ENCODE measurements at places on chromosomes 16 and 17.

DNA sequence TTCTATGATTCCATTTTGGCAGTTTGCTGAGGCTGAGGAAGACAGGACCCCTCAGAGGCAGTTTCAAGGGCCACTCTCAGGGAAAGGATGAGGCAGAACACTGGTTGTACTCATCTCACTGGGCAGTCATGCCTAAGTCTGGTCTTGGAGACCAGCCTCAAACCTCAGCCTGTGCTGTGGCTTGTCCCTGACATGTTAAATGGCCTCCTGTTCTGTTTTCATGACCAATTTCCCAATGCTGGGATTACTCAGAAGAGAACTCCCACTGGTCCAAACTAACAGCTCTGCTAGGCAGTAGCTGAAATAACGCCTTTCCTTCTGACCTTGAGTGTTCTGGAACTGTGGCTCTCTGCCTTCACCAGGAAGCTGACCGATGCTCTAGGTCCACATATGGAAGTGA, 8.4 kb upstream of the SPDYE4 start:
- DNase-seq = no peak

- no peak for DNase-seq
Observed at GRCh38 chr17:19705201-19705600, 11.2 kb downstream of the SLC47A2 start.

- DNase-seq = no peak
Observed at GRCh38 chr17:41521574-41522261, 3.0 kb upstream of the KRT15 start.

DNA sequence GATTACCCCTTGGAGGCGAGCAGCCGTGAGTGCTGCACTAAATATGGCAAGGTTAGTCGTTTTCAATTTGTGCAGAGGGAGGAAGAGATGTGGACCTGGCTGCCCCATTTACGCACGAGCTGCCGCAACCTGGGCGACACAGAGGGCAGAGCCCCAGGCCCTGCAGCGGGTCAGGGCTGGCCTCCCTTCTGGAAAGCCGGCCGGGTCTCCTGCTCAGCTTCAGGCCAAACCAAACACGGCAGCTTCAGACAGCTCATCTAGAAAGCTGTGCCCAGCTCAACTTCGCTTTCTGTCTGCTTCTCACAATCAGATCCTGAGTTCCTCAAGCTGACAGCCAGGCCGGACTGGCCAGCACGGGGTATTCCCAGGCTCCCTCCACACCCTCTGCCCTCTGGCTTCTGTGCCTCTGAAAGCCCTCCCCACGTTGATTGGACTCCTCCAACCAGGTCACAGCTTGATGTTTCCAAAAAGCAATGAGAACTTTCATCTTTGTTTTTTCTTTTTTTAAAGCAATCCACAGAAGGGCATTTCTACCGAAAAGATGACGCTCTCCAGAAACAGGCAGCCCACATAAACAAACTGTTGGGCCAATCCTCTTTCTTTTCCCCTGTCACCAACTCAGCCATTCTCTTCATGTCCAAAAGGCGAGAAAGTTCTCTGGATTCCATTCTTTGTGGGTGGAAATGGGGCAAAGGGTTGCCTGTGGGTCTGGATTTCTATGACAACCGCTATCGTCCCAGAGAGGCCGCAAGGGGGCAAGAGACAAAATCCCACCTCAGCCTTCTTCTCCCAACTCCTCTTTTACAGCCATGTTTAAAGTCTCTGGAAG, 189.0 kb downstream of the ZFHX3 start:
- no peak for DNase-seq

GRCh38 chr16:25544294-25544693, 147.5 kb upstream of the HS3ST4 start:
- DNase-seq = no peak

DNA sequence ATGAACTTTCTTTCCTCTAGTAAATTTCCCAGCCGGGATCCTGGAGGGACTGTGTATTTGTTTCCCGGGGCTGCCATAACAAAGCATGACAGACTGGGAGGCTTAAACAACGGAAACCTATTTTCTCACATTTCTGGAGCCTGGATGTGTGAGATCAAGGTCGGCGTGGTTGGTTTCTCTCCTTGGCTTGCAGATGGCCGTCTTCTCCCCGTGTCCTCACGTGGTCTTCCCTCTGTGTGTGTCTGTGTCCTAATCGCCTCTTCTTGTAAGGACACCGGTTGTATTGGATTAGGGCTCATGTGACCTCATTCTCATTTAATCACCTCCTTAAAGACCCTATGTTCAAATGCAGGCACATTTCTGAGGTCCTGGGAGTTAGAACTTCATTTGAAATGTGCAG, 22.0 kb upstream of the USP10 start:
- DNase-seq = no peak

GRCh38 chr17:73091770-73092522, 542 bp downstream of the SLC39A11 start:
- DNase-seq = no peak

DNA sequence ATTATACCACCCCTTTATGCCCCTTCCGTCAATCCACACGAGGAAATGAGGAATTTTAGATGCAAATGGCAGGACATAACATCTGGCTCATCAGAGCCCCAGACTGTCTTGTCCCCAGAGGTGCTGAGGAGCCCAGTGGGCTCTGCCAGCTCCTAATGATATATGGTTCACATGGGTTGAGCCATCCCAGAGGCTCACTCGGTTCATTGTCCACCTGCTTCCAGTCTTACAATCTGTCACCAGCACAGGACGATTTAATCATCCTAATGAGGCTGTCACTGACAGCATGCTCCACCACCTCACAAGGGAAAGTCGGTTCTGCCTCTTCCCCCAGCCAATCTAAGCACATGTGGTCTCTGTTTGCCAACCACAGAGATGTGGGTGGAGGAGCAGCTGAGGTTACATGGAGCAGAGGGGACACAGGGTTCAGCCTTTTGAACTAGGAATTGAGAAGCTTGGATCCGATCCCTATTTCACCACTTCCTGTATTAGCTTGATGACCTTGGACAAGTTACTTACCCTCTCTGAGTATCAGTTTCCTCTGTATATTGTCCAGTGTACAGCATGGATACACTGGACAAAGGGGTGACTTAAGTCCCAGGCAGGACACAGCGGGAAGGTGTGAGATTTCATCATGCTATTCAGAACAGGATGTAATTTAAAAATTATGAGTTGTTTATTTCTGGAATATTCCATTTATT, 27.0 kb upstream of the DHX8 start:
- DNase-seq = no peak

DNA sequence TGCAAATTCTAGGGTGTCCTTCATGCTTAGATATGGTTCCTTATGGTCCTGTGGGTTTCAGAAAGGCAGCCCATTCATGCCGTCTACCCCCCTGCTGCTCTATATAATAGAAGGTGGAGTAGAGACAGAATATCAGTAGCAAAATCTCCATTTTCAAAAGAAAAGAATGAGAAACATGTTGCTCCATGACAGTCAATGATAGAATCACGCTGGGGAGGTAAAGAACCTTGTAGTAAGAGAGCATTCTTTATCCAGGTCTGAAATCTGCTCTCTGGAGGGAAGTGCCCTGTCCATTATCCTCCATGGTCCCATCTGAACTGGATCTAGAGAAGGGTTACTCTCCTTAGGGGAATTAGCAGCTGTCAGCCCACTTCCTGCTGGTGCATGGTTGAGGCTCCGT, 272.8 kb downstream of the WWOX start:
- no peak for DNase-seq

GRCh38 chr16:21277927-21278706, at the start of gene CRYM:
CRYM (minus strand) TSS chr16:21278290; CDS start chr16:21278251, 39 bp downstream.
- DNase-seq = peak; percentile 6

- peak; percentile 43 for DNase-seq
Observed at GRCh38 chr17:57440522-57441269, 184.4 kb downstream of the MSI2 start.

DNA sequence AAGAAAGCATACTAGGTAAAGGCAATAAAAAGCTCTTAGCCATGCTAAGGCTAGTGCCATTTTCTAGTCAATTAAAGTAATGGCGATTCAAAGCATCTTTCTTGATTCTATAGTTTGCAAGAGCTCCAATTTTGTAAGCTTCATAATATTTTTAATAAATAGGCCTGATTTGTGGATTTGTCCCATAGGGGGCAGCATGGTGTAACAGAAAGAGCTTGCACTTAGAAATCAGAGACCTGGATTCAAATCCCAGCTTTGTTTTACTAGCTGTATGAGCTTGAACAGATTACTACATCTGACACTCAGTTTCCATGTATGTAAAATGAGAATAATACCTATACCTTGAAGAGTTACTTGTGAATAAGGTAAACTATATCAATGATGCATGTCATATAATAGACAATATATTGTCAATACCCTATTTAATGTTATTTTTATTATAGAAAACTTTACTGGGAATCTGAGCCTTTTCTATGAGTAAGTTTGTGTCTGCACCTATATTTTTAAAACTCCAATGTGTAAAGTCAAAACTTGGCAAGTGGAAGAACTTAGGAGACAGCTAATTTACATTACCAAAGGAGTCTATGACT, 93.6 kb upstream of the NOG start:
- peak; percentile 6 for DNase-seq

GRCh38 chr17:76578376-76578775, 7.3 kb downstream of the ST6GALNAC2 start:
- no peak for DNase-seq

- no peak for DNase-seq
Observed at GRCh38 chr17:82328141-82328993, 5.2 kb downstream of the SECTM1 start.

GRCh38 chr17:42107597-42108576, 4.6 kb downstream of the DHX58 start:
- peak; percentile 91 for DNase-seq

- no peak for DNase-seq
Observed at GRCh38 chr17:61574542-61575351, 16.3 kb downstream of the NACA2 start.

GRCh38 chr17:70613681-70614080, 444.3 kb downstream of the KCNJ2 start:
- DNase-seq = no peak

GRCh38 chr17:77467521-77467920, 326.8 kb downstream of the SEC14L1 start:
- no peak for DNase-seq

DNA sequence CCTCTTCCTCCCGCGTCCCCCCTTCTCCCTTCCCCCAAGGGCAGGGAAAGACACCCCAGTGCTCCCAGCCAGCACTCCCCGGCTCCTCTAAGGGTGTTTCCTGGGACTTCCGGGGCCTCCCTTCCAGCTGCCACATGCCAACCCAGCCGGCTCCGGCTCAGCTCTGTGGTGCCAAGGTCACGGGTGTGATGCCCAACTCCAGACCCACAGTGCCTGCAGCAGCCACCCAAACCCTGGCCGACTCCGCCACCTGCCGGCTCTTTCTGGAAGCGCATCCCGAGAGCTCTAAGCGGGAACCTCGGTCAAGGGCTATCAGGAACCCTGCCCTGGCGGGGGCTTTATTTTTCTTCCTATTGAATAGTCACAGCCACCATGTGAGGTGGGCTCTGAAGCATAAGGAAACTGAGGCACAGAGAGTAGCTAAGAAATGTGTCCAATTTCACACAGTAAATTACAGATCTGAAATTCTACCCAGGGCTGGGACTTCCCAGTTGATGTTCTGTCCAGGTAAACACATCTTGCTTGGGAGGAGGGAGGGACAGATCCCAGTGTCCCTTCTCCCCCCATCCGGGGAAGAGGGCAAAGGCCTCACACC, 3.3 kb upstream of the PPP1R1B start:
- DNase-seq = peak; percentile 88

DNA sequence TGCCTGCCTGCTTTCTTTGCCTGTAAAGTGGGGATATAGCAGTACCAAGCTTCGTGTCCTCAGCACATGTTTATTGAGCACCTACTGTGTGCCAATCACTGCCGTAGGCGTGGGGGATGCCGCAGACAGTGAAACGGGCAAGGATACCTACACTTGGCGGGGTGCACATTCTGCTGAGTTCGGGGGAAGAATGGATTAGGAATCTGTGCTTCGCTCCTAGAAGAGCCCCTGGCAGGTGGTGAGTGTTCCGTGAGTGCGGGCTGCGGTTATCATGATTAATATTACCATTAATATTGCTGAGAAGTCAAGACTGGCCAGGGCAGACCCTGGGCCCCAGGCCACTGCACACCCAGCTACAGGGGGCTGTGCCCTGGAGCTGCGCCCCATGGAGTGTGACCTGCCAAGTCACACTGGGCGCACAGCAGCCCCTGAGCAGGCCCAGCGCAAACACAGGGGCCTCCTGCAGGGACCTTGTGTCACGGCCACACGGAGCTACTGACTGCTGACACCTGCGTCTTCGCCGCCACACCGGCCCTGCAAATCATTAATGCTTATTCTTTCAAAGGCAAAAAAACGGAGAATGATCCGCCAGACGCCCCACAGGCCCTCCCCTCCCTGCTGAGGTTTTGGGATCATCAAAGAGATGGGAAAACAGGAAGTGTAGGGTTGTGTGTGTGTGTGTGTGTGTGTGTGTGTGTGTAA, 213.4 kb upstream of the GSE1 start:
- no peak for DNase-seq

DNA sequence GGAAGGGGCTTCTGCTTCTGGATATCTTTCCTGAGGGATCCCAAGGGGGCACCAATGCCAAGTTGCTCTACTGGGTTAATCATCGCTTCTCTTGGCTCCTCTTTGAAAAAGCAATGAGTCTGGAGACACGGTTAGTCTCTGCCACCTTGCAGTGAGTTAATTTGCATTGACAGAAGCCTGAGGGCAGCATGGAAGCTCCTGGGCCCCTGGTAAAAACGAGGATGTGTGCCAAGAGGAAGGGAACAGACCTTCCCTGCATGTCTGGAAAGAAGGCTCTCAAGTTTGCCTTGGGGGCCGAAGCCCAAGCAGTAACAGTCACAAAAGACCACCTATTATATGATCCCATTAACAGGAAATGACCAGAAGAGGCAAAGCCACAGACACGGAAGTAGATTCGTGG, 86.7 kb downstream of the IRX5 start:
- no peak for DNase-seq

DNA sequence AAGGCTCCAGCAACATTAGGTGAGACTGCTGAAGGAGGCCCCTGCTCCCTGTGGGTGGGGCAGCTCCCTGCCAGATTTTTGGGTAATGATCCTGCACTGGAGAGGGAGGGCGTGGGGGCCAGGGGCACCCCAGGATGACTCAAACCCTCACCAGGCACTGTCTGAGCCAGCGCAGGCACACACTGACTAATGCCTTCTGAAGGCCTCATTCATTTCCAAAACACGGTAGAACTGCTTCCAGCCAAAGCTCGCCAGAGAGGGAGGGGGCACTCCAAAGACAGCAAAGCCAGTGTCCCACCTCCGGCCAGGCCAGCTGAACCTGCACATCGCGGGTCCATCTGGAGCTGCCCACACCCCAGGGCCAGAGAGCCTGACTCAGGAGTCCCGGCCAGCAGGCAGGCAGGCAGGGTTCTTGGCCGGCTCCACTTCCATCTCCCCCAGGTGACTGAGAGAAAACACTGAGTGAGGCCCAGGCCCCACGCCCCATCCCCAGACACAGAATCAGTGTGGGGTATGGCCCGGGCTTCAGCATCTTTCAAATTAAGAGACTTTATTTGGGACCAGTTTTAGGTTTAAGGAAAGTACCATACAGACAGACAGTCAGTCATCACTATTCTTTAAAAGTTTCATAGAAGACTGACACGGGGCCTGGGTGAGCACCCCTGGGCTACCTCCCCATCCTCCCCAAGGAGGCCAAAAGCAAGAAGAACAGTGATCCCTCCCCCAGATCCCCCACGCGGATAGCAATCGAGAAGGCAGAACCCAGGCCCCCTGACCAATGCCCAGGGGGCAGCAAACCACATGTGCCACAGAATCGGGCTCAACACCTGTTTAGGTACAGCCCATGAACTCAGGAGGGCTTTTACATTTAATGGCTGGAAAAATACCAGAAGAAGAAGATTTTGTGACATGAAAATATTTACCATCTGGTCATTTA, 2.3 kb downstream of the PIEZO1 start:
- DNase-seq = peak; percentile 42

GRCh38 chr16:187330-187729, 7.1 kb downstream of the HBQ1 start:
- no peak for DNase-seq

GRCh38 chr16:80197741-80198201, 343.0 kb upstream of the DYNLRB2 start:
- DNase-seq = no peak
